ENCODE measurements at places on chromosomes 7 and 10. TPM values are rescaled to one million over a fixed set of nuclear protein-coding genes. Genes with fewer than 3 reads are reported as not detected.

NEURL1 gene
- total RNA-seq = 1.7 TPM

SMKR1 gene
- total RNA-seq = not detected

PTER gene
- 13.2 TPM for total RNA-seq

NODAL gene
- total RNA-seq = not detected

ADCY1 gene
- 12.8 TPM for total RNA-seq

CYP2C8 gene
- 1,524 TPM for total RNA-seq

TWIST1 gene
- total RNA-seq = not detected

FLNC gene
- total RNA-seq = 0.55 TPM

NKX6-2 gene
- total RNA-seq = not detected

CYP3A7 gene
- total RNA-seq = 17.5 TPM

SPDYE6 gene
- not detected for total RNA-seq

CRHR2 gene
- not detected for total RNA-seq

PGAM2 gene
- not detected for total RNA-seq

VSTM4 gene
- total RNA-seq = 2.7 TPM

KCNH2 gene
- total RNA-seq = 0.28 TPM

HOXA1 gene
- 0.08 TPM for total RNA-seq

HABP2 gene
- 289 TPM for total RNA-seq

LHFPL3 gene
- not detected for total RNA-seq

ACSM6 gene
- not detected for total RNA-seq

RPS24 gene
- 398 TPM for total RNA-seq

TLL2 gene
- not detected for total RNA-seq

GFRA1 gene
- 75.2 TPM for total RNA-seq

MSS51 gene
- total RNA-seq = 0.50 TPM

PLCE1 gene
- 0.28 TPM for total RNA-seq

RPEL1 gene
- total RNA-seq = not detected

AKR1E2 gene
- 1.3 TPM for total RNA-seq

NUTM2E gene
- 0.08 TPM for total RNA-seq

KLF14 gene
- not detected for total RNA-seq

RBM20 gene
- total RNA-seq = 0.33 TPM

SNX10 gene
- 27.4 TPM for total RNA-seq

ASIC3 gene
- total RNA-seq = 2.2 TPM

DMBT1 gene
- total RNA-seq = 0.15 TPM

NUTM2B gene
- 0.40 TPM for total RNA-seq

TET1 gene
- total RNA-seq = 0.81 TPM

CFAP46 gene
- 0.08 TPM for total RNA-seq

RNF32 gene
- total RNA-seq = 1.0 TPM

MYL10 gene
- not detected for total RNA-seq

LIPK gene
- total RNA-seq = not detected
